Retina (tissue), 1 donor: ENCODE measurements at places on chromosomes 1 and 21.
A peak's percentile ranks its signal among the peaks of the same experiment; 100 is the strongest.

DNA sequence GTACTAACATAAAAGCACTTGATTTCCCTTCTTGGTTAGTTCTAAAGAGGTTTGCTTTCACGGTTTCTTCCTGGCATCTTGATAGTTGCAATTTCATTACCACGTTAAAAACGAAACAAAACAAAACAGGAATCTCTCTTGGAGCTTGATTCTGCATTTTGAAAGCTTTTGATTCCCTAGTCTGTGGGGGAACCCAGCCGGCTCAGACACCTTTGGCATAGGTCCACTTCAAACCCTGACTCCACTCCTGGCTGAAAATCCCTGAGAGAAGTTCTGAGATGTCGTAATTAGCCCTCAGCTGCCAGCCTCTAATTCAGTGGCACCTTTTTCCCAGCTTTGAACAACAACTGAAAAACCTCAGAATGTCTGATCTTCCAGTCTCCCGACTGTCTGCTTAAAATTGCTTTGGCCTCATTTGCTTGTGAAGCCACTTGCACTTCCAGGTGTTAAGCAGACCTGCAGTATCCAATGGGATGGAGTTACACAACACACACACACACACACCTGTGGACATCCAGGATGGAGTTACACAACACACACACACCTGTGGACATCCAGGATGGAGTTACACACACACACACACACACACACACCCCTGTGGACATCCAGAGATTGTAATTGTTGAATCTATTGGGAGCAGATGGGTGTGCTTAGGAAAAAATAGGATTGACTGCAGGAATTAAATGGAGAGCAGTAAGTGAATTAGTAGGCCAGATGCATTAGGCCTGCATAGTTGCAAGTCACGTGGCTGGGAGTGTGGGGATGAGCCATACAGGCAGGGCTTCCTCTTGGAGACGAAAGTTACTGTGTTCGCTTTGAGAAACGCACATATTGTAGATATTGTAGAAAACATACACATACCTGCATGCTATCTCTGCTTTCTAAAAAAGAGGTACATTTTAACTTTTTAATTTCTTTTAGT, 285.6 kb upstream of the FMN2 start:
- no peak for DNase-seq

DNA sequence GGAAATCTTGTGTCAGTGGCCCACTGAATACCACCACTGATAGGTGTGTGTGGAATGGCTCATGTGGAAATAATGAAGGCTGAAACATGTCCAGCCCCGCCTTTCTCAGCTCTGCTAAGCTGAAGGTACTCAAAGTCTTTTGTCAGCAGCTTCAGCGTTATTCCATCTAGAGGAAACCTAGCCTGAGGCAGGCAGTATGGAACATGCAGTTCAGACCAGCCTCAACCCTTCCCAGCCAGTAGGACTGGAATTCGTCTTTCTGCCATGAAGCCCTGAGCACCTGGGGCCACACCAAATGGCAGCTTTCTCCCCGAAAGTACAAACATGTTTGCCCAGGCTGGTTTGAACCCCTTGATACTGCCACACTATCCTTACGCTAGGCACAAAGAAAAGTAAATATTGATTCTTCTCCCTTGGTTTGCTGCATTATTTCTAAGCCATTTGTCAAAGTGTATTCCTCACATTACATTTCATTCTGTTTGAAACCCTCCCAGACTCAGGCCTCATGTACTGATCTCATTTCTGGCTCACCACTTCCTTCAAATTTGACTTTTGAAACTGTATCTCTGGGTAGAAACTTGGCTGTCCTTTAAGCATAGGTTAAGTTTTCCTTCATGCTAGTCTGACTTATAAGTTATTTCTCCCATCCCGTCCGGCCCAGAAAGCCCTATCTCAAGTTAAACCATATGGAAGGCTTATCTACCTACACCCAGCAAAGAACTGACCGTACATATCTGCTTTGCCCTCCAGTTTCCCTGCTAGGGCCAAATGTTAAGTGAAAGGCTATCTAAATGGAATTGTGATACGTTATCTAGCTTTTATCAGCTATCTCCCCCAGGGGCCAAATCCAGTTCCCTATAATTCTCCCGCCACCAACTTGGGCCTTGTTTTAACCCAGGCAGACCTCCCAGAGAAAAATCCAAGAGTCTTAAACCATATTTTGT, 45.7 kb upstream of the HOOK1 start:
- DNase-seq: no peak

DNA sequence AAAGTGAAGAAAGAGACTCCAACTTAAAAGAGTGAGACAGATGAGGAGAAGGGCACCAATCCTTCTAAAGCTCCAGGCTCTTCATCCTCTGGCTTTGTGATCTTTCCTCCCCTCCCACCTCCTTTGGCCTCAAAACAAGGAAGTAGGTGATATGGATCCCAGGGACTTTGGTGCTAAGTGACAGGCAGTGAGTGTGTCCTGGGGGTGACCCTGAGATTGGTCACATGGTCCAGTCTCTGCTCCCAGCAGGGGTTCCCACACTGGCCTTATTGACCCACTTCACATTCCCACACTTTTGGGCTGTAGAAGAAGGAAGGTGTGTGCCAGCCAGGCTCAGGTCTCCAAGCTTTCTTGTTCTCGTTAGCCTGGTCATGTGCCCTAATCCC, 401.2 kb upstream of the PROX1 start:
- no peak for DNase-seq

DNA sequence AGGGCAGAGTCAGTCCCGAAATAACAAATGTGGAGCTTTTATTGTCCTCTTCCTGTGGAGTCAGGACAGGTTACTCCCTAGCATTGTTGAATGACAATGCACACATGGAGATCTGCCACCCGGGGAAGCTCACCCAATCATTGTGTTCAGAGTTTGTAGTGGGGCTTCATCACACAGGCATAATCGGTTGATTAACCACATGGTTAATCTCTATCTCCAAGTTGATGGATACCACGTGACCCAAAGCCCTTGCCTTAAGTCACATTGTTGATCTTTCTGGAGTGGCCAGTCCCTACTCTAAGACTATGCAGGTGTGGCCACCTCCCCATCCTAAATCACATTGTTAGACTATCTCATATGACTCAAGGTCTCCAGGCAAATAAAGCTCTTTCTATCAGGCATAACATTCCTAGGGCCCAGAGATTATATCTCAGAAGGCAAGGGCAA, 2.6 kb upstream of the C1orf141 start:
- no peak for DNase-seq

- DNase-seq: no peak
Measured at GRCh38 chr1:116879478-116880133, 30.1 kb upstream of the PTGFRN start.

- DNase-seq: peak; percentile 5
Measured at GRCh38 chr1:192538407-192539296, 36.9 kb upstream of the RGS1 start.

GRCh38 chr21:39048064-39048463, 135.2 kb downstream of the PSMG1 start:
- no peak for DNase-seq

DNA sequence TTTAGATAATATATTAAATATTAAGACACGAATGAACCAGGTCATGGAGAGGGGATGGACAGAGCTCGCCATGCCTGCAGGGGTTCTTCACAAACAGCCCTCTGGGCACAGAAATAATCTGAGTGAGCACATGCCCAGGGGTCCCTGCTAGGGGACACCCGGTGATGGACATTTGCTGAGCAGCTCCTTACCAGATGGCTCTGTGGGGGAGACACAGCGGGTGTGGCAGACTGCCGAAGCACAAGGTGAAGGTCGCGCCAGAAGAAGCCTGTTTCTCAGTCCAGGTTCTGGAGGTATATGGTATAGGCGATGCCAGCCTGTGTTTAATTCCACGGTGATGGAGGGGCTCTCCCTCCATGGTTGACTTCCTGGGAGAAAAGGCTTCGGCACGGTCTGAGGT, 9.6 kb downstream of the TRABD2B start:
- DNase-seq: no peak

GRCh38 chr1:6691507-6691906, 10.1 kb downstream of the DNAJC11 start:
- DNase-seq: no peak

GRCh38 chr1:29453502-29454240, 217.3 kb downstream of the PTPRU start:
- DNase-seq: no peak

DNA sequence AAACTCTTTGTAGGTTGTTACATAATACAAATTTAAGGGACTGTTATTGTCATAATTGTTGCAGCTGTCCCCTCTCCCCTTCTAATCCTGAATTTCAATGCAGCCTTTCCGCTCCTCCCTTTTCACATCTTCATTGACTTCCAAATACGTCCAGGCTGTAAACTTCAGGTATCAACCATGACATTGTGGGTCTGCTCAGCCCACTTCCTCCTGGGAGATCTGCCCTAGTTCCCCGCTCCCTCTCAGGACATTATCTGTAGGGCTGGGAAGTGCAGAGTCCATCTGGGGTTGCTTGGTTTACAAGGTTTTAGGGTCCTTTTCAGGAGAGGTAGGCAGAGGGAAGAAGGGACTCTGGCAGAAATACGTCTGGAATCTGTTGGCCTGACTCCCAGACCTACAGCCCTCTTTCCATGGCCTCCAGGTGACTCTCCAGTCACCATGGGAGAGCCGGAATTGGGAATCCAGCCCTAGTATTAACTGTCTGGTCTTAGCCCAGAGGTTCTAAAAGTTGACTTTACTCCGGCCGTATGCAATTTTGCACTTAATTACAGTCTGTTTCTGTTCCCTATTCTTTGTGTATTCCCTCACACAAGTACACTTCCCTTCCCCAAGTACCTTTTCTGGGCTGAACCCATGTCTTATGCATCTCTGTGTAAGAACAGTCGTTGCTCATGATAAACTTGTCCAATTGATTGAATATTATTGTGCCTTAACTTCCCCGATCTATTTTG, 4.7 kb upstream of the DENND2D start:
- DNase-seq: no peak
